ENCODE measurements at places on chromosomes 16 and 17.
A peak's percentile ranks its signal among the peaks of the same experiment; 100 is the strongest.

DNA sequence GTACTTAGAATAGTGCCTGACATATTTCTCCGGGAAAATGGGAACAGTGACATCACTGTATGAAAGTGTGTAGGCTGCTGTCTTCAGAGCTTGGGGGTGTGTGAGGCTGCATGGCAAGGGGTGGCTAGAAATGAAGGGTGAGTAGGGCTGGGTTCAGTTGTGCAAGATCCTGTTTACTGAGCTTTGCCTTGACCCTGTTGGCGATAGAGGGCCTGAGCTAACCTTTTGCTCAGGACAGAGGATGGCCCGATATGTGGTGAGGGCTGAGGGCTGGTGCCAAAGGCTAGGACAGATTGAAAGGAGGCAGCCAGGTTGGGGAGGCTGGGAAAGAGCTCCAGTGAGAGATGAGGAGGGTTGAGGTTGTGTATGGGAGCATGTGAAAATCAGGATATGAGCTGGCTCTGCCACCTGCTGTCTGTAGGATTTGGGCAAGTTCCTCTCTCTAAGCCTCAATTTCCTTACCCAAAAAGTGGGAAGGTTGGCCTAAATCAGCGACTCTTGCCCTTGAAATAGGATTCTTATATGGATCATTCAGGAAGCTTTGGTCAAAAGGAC lies 6.0 kb upstream of the CCL1 start:
- no peak for DNase-seq

- DNase-seq = no peak
These were observed 7.5 kb downstream of the KRT12 start for GRCh38 chr17:40859536-40859935.

GRCh38 chr17:2814049-2814448 lies 17.8 kb downstream of the RAP1GAP2 start:
- DNase-seq = no peak

- DNase-seq = peak; percentile 89
These were observed 46.7 kb downstream of the C17orf67 start for GRCh38 chr17:56786989-56787482.

GRCh38 chr17:15658296-15658695 lies 25.8 kb downstream of the TRIM16 start:
- DNase-seq = no peak

GRCh38 chr17:12282056-12282455 lies 261.4 kb downstream of the MAP2K4 start:
- DNase-seq = no peak

- DNase-seq = no peak
These were observed 3.6 kb upstream of the SLC16A5 start for GRCh38 chr17:75084039-75084660.

DNA sequence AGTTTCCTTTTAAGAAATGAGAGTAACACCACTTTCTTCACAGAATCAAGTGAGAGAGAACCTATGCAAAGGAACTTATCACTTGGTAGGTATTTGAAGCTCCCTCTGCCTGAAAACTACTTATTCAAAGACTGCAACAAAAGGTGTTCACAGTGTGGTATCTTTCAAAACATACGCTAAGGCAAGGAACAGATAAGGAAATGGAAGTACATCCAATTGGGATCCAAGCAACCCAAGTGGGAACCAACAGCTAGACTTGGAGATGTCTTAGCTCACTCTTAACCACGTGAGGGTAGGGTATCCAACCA lies 431 bp upstream of the PPM1E start:
- no peak for DNase-seq

GRCh38 chr16:11562411-11562810 lies 24.3 kb downstream of the LITAF start:
- DNase-seq = no peak

GRCh38 chr17:62995377-62995885 lies 29.4 kb downstream of the TANC2 start:
- DNase-seq = peak; percentile 91

DNA sequence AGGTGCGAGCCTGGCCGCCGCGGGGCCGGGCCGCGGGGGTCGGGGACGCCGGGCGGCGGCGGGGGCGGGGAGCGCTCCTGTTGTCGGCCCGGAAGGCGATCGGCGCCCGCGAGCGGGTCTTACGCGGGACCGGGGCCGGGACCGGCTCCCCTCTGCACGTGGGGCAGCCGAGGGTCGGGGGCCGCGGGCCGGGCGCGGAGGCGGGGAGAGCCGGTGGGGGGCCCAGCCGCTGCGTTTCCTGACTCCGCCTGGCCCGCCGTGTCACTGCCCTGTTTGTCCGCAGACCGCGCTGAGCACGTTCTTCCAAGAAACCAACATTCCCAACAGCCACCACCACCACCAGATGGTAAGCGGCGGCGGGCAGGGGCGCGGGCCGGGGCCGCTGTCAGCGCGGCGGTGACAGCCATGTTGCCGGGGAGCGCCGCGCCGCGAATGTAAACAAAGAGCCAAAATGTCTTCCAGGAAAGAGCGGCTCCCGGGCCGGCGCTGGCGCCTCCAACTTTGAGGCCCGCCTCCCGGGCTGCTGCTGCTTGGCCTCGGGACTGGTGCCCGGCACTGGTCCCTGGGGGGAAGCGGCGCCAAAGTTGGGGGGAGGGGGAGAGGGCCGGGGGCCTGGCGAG lies 586 bp downstream of the UBALD2 start:
- peak; percentile 70 for DNase-seq

DNA sequence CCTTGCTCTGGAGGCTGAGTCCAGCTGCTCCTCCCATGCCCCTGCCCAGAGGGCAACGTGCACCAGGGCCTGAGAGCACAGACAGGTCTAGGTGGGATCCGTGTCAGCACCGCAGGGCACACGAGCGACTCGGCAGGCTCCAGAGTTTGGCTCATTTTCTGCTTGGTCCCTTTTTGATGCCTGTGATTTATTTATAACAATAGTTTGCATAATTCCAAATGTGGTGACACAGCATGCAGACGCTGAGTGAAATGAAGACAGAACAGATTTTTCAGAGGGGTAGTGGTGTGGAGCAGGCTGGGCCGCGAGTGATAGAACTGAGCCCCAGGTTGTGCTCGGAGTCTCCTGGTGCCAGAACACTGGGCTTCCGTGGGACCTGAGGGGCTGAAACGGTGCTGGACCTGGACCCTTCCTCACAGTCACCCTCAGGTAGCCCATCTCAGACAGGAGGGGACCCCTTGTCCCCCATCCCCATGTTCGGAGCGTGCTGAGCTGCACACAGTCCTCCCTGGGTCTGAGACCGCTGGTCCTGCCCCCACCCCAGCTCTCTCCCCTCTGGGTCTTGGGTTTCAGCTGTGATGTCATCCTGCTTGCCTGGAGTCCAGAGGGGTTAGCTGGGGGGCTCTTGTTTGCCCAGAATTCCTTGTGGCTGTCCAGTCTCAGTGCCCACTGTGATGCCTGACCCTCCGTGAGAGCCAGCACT lies 95.9 kb downstream of the METRNL start:
- DNase-seq = no peak

- DNase-seq = no peak
These were observed 66.2 kb downstream of the CENPV start for GRCh38 chr17:16286947-16287562.

DNA sequence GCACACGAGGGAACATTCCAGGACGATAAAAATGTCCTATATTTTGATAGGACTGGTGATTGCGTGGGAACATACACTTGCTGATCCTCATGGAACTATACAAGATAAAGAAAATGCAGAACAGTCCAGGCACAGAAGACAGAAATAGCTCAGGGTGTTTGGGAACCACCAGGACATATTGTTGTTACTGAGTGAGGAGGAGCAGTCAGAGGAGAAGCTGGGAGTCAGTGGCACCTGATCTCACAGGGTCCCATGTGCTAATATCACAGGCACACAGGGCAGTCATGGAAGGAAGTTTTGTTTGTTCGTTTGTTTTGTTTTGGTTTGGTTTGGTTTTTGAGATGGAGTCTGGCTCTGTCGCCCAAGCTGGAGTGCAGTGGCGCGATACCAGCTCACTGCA lies 5.7 kb downstream of the PLD2 start:
- no peak for DNase-seq

DNA sequence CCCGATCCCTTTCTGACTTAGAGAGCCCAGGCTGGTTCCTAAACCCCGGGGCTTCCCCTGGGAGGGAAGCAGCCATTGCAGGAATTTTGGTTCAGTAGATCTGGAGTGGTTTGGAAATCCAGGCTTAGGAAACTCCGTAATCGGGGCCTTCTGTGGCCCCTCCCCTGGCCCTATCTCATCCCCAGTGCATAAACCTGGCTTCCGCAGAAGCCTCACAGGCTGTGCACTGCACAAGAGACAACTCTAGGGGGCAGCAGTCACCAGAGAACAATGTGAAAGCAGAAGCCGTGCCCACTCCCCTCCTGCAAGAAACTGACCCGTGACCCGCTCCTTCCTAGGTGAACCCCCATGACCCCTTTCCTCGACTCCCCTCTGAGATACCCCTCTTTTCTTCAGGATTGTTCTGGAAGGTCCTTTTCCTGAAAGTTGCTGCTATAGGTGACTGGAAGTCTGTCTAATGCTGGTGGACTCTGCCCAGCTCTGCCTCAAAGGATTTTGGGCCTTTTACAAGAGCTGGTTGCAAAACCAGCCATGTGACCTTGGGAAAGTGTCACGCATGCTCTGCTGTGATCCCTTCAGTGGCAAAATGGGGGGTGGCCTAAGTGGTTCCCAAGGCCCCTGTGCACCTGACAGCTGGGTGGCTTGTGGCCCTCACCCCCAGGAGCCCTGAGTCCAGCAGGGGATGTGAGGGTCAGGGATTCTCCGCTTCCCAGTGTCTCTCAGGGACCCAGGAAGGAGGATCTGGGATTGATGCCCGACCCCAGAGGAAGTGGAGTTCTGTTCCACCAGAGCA lies 14.4 kb downstream of the GUCY2D start:
- DNase-seq = peak; percentile 83

DNA sequence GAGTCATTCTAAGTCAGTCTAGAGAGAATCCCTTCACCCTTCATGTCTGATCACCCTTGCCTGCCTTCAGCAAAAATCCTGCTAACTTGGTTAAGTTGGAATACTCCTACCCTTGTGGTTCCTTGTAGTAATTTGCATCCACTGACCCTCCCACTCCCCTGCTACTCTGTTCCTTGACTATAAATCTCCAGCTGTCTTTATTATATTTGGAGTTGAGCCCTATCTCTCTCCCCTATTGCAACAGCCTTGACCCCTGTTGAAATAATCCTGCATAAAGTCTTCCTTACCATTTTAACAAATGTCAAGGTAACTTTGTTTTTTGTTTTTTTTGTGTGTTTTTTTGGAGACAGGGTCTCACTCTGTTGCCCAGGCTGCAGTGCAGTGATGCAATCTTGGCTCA lies 590.1 kb downstream of the WWOX start:
- DNase-seq = no peak

DNA sequence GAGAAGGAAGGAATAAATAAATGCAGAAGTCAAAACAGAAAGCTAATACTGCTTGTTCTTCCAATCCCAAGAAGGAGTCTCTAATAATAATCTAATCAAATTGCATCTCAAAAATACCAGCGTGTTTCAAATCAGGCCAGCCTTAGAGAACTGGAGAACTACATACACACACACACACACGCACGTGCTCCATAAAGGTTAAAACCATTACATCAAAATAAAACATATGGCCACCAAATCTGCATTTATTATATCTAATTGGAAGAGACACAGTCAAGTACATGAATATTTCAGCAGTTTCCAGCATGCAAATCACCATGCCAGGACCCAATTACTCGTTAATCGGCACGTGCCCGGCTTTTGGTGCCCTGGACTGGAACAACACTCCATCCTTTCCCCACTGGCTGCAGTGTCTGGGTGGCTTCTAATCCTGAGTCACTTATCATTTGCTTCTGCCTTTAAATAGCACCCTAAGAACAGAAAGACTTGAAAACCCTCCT lies 20.4 kb upstream of the KDM8 start:
- no peak for DNase-seq

DNA sequence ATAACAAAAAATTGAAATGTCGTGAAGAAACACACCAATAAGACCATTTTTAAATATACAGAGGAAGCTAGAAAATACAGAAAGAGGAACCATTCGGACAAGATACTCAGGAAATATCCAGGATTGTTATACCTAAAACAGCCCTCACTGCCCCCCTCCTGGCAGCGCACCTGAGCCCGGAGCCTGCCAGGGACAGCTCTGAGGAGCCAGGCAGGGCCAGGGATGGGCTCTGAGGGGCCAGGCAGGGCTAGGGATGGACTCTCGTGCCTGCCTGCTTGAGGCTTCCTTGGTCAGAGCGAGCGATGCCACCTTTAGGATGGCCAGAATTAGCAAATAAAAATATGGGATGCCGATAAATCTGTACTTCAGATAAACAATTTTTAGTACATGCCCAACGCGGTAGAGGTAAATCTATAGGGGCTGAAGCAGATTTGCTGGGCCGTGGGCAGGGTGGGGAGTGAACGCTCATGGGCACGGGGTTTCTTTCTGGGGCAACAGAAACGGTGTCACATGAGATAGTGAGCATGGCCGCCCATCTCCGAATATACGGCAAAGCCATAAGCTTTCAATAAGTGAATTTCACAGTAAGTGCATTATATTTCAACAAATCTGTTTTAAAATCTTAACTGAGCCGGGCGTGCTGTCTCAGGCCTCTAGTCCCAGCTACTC lies 18.2 kb upstream of the CSNK1D start:
- no peak for DNase-seq

GRCh38 chr17:8941520-8941919 lies 24.0 kb downstream of the PIK3R5 start:
- DNase-seq = peak; percentile 56

GRCh38 chr16:10983159-10983558 lies 38.8 kb downstream of the CLEC16A start:
- DNase-seq = no peak

- DNase-seq = no peak
These were observed 443.3 kb downstream of the UTP18 start for GRCh38 chr17:51703361-51704341.

DNA sequence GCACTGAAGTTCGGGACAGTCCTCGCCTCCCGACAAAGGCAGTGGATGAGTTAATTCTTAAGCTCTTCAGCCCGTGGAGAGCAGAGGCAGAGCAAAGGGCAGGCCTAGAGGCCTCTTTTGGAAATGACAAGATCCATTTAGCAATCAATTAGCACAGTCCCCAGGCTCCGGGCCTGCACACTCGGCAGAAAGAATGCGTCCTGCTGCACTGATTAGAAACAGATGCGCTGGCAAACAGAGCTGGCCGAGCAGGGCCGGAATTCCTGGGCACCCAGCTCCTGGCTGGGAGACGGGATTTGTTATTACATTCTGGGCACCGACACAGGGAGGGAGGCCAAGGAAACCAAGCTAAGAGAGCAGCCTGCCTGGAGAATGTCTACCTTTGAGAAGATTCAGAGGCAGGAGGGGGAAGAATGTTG lies 162.9 kb downstream of the COPRS start:
- DNase-seq = no peak

GRCh38 chr16:13453938-13454553 lies 465.9 kb upstream of the ERCC4 start:
- DNase-seq = peak; percentile 66

GRCh38 chr16:11370084-11370931 lies 25.0 kb downstream of the RMI2 start:
- peak; percentile 72 for DNase-seq

All from hematopoietic multipotent progenitor cell treated with erythropoietin and hydrocortisone succinate and interleukin-3 and kit ligand, for 4 days (in vitro differentiated cells).